ENCODE measurements at places on chromosomes 1 and 21.

GRCh38 chr1:25573591-25573930 is 30.2 kb downstream of the LDLRAP1 start:
- DNase-seq: no peak

DNA sequence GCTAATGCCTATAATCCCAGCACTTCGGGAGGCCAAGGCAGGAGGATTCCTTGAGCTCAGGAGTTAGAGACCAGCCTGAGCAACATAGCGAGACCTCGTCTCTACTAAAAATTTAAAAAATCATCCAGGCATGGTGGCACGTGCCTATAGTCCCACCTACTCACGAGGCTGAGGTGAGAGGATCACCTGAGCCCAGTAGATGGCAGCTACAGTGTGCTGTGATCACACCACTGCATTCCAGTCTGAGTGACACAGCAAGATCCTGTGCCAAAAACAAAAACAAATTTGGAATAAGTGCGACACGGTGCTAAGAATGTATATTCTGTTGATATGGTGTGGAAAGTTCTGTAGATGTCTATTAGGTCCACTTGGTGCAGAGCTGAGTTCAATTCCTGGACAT is 15.1 kb downstream of the USP33 start:
- no peak for DNase-seq

DNA sequence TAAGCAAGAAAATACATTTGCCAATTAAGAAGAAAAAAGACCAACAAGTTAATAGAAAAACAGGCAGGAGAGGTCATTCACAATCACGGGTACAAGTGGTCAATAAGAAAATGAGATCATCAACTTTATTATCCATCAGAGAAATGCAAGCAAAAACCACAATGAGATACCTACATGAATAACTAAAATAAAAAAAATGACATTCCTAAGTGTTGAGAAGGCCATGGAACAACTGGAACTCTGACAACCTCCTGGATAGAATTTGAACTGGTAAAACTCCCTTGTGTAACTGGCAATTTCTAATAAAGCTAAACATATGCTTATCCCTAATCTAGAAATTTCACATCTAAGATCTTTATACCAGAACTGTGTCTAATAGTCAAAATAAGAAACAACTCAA is 135.4 kb upstream of the BACE2 start:
- no peak for DNase-seq

DNA sequence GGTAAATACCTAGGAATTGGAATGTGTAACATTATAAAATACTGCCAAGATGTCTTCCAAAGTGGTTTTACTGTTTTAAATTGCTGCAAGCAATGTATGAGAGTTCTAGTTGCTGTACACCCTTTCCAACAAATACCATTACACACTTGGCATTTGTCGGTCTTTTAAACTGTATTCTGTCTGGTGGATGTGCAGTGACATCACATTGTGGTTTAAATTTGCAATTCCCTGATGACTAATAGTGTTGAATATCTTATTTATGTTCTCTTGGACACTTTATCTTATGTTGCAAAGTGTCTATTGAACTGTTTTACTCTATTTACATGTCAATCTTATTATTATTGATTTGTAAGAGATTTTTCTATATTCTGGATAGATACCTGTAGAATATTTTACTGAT is 561.2 kb upstream of the B3GALT2 start:
- DNase-seq: no peak

GRCh38 chr1:241888232-241888631 is 40.2 kb downstream of the EXO1 start:
- DNase-seq: no peak

- DNase-seq: no peak
Measured at GRCh38 chr1:201223852-201224665, 33.4 kb downstream of the IGFN1 start.

- no peak for DNase-seq
Measured at GRCh38 chr1:6198646-6199297, 623 bp downstream of the RPL22 start.

DNA sequence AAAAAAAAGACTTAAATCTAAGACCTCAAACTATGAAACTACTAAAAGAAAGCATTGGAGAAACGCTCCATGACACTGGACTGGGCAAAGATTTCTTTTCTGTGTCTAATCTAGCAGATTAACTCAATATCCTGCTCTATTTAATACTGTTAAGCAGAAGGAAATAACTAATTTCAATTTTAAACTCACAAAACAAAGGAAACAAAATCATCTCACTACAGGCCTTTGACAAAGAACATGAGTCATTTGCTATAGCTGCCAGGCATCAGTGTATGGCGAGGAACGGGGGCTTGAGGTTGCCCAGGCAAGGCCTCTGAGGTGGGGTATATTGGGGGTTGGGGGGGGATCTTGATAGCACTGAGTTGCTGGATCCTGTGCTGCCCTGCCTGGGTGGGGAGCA is 20.9 kb downstream of the SZT2 start:
- no peak for DNase-seq

DNA sequence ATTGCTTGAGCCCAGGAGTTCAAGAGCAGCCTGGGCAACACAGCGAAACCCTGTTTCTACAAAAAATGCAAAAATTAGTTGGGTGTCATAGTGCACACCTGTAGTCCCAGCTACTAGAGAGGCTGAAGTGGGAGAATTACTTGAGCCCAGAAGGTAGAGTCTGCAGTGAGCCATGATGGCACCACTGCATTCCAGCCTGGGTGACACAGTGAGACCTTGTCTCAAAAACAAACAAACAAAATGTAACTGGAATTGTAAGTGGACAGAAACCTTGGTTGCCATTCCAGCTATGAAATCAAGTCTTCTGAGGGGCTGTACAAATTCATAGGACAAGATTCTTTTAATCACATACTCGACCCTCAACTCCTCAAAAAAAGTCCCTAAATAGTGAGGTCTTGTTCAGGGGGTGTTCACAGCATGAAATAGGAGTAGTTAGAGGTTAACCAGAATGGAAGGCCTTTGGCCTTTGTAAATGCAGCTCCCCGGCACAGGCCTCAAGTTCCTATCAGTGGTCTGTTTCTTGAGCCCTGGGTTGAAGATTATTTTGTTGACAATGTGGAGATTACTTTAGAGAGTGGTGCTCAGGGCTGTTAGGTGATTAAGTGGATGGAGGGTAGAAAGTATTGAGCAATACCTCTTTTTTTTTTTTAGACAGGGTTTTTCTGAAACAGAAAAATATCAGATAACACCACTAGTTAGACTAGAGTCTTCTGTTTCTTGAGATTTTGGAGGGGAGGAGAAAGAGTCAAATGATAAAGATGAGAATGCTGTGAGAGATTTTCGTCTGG is 138.7 kb upstream of the ZNF648 start:
- DNase-seq: no peak

DNA sequence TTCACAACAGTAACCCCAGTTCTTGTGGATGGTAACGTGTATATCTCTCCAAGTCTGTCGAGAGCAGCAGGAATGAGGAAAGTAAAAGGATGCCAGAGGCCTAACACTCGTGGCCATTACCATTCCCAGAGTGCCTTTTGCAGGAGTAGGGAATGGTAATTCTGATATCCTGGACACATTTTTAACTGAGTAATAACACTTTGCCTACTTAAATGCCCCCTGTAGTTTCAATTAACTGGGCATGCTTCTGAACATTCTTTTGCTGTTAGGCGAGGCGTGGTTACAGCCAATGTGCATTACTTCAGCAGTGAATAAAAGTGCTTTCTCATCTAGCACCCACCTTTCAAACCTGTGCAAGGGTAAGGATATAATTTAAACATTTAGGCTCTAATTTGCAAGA is 258.5 kb upstream of the ADGRL2 start:
- no peak for DNase-seq

GRCh38 chr1:21139601-21140000 is 37.1 kb downstream of the EIF4G3 start:
- no peak for DNase-seq

- no peak for DNase-seq
Measured at GRCh38 chr1:191609305-191609704, 549.0 kb upstream of the RGS18 start.

GRCh38 chr1:224684979-224685425 is 68.9 kb downstream of the CNIH3 start:
- no peak for DNase-seq

GRCh38 chr1:10208537-10208936 is 1.8 kb upstream of the KIF1B start:
- no peak for DNase-seq

DNA sequence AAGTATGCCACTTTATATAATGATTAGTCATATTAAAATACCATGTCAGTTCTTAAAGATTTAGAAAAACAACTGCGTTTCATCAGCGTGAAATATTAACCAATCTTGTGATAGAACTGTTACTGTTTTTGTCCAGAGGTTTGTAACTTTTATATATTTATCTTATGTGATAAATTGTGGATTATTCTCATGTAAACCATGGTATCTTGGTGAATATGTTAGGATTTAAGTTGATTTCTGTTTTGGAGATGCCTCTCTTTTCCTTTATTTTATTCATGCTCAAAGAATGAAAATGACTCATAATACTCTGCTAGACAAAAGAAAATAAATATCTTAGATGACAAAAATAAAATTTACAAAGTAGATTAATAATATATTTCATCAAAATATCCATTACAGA is 88.4 kb downstream of the ADGRL4 start:
- no peak for DNase-seq

DNA sequence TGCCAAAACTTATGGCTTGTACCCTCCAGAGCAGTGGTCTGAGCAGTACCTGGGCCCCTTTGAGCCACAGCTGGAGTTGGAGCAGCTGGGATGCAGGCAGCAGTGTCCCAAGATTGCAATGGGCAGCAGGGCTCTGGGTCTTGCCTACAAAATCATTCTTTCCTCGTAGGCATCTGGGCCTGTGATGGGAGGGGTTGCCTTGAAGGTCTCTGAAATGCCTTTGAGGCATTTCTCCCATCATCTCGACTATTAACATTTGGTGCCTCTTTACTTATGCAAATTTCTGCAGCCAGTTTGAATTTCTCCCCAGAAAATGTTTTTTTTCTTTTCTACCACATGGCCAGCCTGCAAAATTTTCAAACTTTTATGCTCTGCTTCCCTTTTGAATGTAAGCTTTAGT is 31.0 kb upstream of the TSPAN2 start:
- DNase-seq: no peak

DNA sequence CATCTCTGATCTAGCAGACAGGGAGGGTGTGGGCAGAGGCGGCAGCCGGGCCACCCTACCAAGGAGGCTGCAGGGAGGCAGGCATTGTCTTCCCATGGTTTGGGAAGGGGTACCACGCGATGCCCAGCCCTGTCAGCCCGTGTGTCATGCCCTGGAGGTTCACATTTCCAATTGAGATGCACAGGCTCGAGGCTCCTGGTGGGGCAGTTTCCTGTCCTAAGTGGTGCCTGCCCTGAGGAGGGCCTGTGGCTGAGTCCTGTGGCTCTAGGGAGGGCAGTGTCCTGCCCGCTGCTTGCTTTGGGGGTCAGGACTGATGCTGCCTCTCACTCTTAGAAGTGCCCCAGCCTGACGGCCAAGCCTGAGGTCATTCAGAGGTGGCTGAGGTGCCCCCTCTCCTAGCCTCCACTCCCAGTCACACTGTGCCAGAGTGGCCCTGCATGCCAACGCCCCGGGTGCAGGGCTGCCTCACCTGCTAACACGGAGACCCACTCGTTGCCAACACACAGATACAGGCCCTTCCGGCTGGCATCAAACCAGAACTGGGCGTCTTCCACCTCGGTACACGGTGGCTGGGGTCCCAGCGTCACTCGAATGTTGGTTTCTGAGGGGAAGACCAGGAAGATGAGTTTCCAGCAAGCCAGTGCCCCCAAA is 11.9 kb downstream of the KRTAP10-1 start:
- DNase-seq: no peak

DNA sequence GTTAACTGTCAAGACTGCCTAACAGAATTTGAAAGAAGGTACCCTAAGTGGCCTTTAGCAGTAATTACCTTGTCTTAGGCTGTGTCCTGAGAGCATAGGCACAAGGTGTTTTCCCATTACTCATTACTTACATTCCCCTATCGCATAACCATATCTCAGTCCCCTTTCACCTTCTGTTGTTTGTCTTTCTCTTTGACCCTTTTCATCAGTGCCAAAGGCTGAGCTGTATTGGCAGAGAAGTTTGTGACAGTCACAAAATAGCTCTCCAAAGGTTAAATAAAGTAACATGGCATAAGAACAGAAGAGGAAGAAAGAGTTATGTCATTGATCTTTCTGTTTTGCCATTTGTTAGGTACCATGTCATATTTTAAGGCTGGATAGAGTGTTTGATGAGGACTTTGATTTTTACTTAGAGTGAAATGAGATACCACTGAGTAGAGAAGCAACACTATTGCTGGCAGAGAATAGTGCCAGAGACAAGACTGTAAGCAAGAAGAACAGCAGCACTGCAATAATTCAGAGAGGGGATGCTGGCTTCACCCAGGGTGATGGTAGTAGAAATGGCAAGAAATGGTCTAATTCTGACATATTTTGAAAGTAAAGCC is 497.8 kb downstream of the TTLL7 start:
- DNase-seq: no peak

DNA sequence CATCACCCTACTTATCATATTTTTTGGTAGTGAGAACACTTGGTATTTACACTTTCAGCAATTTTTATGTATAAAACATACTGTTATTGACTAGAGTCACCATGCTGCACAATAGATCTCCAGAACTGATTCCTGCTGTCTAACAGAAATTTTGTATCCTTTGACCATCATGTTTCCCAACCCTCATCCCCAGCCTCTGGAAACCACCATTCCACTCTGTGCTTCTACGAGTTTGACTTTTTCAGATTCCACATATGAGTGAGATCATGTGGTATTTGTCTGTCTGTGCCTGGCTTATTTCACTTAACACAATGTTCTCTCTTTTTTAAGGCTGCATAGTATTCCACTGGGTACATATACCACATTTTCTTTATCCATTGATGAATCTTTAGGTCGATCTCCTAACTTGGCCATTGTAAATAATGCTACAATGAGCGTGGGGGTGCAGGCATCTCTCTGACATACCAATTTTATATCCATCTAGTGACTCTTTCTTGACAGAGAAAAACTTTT is 115.9 kb upstream of the RUNX1 start:
- no peak for DNase-seq

DNA sequence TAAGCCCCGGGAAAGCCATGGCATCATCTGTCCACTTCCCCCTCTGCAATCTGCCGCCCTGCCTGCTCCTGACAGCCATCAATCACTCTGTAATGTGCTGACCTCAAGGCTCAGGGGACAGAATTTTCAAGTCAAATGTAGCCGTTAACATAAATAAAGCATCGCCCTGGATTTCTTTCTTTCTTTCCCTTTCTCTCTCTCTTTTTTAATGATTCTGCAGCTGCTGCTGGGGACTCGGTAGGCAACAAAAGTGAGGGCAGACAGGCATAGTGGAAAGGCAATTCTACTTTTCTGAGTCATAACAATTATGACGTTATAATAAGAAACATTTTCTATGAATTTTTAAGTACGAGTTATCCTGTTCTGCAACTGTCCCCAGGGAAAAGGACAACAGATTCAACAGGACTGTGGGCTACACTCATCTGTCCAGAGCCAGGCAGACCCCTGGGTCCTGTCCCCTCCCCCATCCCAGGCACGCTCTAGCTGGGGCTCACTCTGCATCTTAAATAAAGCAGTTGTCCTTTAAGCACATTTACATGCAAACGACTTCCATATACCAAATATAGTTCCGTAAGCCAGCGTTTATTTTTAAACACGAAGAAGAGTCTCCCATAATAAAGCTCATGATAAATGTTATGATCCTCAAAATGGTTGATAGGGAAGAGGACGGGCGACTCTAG is 78.7 kb downstream of the SSBP3 start:
- DNase-seq: no peak

- DNase-seq: no peak
Measured at GRCh38 chr1:46077644-46078043, 54.8 kb downstream of the PIK3R3 start.
